ENCODE measurements at places on chromosomes 6 and 20.

DNA sequence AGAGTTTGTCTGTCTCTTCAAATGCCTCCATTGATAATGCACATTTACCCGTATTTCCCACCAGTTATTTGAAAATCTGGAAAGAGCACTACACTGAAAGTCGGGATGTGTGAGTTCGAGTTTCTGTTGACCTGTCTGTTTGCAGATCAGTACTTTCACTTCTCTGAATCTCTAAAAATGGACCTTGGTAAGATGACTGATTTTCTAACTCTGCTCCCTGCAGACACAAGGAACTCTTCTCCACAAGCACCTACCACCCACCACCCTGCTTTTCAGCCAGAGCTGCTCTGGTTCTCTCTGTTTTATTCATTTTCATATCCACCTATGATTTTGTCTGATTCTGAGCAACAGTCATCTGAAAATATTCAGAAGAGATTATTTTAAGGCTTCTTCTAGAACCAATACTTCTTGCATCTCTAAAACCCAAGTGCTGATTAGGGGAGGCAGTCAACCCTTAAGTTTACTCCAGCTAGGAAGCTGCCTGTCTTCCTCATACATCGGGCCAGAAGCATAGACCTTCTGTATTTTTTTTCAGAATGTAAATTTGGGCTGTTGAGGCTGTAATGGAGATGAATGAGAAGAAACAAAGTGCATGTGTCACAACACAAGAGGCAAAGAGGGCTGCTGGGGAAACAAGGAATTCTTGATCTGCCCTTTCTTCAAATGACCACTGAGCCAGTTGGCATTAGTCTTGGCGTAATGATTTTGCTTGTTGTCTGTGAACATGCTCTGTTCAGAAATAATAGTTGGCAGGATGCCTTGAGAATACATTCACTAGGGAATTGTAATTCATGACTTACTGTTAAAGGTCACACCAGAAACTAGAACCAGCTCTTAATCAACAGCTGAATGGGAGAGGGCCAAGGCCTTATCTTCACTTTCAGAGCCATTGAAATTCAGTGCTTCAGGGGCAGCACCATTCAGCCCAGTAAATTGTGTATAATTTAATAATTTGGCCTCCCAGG lies 85.4 kb upstream of the MYLIP start:
- no peak for DNase-seq

- DNase-seq = no peak
These were observed 641 bp downstream of the TCF15 start for GRCh38 chr20:609371-609964.

DNA sequence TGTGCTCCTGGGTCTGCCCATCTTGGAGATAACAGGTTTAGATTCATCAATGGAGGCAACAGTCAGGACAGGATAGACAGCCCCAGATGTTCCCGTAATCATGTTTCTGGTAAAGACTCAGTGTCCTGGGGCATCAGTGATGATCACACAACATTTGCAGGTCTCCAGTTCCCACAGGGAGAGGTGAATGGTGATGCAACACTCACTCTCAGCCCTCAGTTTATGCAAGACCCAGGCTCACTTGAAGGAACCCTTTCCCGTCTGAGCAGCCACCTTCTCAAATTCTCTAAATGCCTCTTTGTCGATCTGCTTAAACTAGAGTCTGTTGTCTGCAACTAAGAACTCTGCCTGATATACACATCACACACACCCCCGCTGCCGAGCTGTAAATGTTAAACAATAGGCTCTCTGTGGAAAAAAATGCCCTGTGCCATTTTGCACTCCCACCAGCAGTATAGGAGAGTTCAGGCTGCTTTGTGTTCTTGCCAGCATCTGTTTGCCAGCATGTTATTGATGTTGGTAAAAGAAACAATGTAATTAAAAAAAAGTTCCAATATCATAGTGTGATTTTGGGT lies 30.1 kb upstream of the SCP2D1 start:
- DNase-seq = no peak

DNA sequence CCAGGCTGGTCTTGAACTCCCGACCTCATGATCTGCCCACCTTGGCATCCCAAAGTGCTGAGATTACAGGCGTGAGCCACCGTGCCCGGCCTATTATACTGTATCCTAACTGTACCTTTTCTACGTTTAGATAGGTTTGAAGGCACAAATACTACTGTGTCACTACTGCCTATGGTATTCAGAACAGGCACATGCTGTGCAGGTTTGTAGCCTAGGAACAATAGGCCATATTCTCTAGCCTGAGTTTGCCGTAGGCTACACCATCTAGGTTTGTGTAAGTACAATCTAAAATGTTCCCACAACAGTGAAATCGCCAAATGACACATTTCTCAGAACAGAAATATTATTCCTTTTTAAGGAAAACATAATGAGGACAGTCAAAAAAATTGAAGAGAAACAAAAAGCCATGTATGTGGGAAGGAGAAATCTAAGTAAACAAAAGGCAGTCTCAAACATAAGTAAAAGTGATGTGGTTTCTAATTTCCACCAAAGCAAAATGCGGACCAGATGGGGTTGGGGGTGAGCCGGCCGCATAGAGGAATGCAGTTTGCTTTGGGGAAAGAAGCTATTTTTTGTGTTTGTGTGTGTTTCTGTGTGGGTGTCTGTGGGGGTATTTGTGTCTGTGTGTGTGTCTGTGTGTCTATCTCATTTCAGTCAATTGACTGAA lies 192.6 kb upstream of the SALL4 start:
- DNase-seq = no peak

GRCh38 chr20:59829786-59830664 lies 103.4 kb downstream of the SYCP2 start:
- DNase-seq = no peak

GRCh38 chr6:63997734-63998133 lies 362.1 kb downstream of the PHF3 start:
- DNase-seq = no peak

DNA sequence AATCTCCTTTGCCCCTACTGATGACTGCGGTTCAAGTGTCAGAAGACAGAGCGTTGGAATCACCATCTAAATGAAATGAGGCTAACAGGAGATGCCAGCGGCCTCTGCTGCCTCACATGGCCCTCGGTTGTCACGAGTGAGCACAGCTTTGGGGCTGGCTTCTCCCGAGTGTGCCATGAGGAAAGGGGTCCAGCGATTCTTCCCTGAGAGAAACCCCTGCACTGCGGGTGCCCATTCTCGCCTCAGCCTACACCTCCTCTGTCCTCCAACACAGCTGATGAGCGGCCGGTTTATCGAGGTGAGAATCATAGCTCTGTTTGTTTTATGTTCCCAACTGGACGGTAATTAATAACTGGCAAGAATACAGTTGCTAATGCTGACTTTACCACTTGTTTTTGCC lies 144.7 kb upstream of the RPS6KA2 start:
- no peak for DNase-seq

- DNase-seq = no peak
These were observed 2.9 kb downstream of the TMEM30A start for GRCh38 chr6:75281653-75282052.

DNA sequence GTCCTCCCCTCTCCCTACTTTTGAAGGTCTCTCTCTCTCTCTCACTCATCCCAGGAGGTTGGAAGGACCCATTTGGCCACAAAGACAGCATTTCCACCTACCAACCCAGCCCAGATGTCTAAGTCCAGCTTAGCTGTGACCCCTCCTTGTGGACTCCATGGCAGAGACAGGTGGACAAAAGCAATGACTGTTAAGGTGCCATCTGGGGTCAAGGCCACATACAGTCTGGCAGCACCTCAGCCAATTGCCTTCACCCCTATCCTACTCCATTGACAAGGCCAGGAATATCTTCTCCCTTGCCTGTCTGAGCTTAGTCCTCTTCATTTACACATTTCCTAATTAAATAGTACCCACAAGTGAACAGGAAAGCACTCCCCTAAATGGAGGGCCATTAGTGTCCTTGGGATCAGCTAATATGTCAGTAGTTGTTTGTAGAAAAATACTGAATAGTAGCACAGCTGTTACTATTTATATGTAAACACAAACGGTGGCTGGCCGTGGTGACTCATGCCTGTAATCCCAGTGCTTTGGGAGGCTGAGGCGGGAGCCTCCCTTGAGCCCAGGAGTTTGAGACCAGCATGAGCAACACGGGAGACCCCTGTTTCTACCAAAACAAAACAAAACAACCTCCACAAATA lies 28.8 kb downstream of the GCM1 start:
- DNase-seq = no peak

DNA sequence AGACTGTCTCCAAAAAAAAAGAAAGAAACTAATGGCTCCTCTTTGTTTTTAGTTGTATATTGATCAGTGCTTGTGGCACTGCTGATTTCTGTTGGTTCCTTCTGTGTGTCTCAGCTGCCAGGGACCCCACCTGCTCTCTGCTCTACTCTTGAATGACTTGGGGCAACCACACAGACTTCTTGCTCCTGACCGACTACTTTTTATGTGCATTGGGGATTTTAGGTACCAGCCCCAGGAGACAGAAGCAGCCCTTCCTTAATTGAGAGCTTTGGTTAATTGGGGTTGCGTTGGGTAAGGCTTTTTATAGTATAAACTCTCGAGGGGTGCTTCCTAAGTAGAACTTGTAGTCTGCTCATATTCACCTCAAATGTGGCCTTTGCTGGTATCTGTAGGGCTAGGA lies 6.9 kb downstream of the STK35 start:
- no peak for DNase-seq

GRCh38 chr6:143267760-143268159 lies 182.7 kb downstream of the ADAT2 start:
- DNase-seq = no peak

- DNase-seq = no peak
These were observed 140.8 kb upstream of the CARMIL1 start for GRCh38 chr6:25138233-25138933.

- DNase-seq = no peak
These were observed 19.3 kb downstream of the COL20A1 start for GRCh38 chr20:63312273-63312672.

- no peak for DNase-seq
These were observed 276.9 kb downstream of the BMP7 start for GRCh38 chr20:56989516-56989915.

- no peak for DNase-seq
These were observed 21.3 kb upstream of the BEND6 start for GRCh38 chr6:56933650-56934049.

DNA sequence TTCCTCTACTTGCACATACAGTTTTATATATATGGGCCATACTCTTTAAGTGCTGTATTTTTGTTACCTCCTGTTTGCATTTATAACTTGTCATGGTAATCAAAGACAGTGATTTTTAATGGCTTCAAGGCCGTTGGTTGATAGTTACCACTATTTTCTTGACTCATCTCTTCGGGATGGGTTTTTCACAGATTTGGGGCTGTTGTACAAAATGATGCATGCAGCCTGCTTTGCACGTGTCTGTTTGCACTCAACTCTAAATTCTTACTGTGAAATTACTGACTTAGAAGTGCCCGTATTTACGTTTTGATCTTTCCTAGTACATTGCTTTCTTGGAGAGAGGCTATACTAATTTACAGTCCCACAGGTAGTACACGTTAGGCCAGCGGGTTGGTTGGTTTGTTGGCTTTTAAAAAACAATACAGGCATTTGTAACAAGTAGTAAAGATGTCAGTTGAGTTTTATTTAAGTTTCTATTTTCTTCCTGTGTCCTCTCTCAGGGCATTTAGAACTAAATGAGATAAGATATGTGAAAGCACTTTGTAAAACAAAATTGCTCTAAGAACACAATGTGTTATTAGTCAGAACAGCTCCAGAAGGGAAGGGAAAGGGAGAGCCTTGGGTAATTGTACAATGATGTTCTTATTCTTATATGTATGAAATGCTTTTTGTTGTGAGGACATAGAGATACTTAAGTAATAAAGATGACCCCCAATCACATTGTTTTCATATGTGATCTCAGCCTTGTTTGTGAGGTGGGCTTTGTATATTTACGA lies 11.7 kb downstream of the JARID2 start:
- DNase-seq = no peak

DNA sequence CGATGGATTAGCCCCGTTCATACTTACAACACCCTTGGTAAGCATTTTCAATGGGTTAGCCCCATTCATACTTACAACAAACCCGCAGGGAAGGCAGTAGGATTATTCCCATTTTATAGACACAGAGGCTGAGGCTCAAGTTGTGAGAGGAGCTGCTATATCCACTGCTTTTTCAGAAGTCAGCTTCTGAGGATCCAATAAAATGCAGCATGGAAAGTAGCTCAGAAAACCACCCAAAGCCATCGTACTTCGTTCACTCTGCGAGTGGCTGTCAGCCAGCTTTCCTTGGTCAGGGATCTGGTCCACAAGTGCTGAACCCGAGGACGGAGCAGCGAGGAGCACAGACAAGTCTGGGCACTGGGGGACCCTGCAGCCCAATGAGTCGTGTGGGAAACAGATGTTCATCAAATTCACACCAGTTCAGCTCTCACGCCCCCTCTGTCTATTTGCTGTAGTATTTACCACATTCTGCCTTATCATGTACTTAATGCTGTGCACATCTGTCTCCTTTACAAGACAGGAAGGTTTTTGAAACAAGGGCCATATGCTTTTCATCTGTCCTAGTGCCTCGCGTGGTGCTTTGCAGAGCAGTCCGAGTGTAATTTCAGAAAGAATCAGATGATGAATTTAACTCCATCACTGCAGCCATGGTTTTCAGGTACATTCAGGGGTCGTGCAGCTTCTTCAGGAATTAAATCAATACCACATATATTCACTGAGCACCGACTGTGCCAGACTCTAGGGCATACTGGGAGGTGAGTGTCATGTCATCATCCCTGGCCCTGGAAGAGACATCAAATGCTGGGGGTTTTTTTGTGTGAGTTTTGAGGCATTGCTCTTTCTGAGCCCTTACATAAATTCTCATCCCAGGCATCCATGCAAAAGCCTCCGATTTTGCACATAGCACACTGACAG lies 256.9 kb downstream of the CDH26 start:
- no peak for DNase-seq

- DNase-seq = no peak
These were observed 25.4 kb upstream of the ASIP start for GRCh38 chr20:34215711-34216381.

DNA sequence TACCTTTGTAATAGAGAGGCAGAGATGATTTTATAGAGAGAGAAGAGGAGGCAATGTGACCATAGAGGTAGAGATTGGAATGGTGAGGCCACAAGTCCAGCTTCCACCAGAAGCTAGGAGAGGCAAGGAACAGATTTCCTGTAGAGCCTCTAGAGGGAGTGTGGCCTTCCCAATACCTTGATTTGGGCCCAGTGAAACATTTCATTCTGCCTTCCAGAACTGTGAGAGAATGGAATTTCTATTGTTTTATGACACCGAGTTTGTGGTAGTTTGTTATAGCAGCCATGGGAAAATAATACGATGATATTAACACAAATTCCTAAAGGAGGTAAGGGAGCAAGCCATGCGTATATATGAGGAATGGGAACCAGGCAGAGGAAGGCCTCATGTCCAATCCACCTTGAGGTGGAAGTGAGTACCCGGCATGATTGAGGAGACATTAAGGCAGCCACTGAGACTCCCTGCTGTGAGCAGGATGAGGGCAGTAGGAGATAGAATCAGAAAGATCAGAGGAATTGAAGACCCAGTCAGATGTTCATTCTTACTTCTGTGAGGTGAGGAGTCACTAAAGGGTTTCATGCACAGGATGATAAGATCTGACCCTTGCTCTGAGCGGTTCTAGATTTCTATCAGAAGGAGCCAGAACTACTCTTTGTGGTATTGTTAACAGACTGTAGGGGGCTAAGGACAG lies 636.3 kb upstream of the IMPG1 start:
- no peak for DNase-seq

Measured in esophagus squamous epithelium (tissue), 5 donors.